ENCODE measurements at places on chromosomes 3 and 15.

DNA sequence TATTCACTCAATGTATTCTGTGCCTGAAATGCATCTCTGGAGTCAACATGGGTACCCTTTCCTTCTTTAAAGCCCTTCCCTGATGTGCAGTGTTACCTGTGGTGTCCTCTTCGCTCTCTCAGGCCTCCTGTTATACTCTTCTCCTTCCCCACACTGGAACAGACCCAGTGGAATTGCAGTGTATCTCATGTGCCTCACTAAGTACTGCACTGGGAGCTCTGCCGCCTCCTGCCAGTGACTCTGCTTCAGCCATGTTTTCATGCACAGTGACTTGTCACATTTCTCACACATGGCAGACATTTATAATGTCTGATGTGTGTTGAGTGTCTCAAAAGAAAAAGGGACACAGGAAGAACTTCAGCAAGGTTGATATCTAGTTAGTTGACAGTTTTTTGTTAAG lies 191.0 kb downstream of the KLHL25 start:
- no peak for DNase-seq

DNA sequence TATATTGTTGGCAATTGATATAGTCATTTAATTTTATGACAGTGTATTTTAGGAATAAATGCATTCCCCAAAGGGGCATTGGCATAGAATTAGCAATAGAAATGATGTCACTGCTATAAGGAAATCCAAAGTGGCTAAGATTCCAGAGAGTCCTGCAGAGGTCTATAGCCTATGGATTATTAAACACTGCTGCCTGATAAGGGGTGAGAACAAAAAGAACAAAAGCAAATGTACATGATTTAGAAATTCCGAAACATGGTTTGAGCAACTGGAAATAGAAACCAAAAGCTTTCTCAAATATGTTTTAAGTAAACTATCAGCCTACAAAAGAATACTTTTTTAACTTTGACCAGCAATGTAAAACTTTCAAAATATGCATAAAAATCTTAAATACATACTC lies 280.1 kb upstream of the RASGRP1 start:
- no peak for DNase-seq

DNA sequence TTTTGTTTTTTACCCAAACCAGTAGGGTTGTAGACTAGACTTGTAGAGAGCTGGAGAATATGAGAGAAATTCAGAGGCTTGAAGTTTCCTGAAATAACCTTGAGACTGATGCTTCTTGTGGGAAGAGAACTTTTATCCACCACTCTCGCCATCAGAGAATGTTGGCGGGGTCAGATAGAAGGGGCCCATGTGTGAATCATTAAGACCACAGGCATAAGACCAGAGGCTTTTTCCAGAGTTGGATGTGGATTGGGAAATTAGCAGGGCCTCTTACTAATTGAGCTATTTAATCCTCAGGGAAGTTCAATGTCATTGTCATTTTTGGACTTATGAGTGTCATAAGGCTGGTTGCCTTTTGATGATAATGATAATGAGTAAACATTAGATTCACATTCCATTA lies 246.9 kb upstream of the THRB start:
- no peak for DNase-seq

- no peak for DNase-seq
Observed at GRCh38 chr3:133987136-133987535, 42.6 kb downstream of the SLCO2A1 start.
